ENCODE measurements at places on chromosomes 7 and 10. TPM values are rescaled to one million over a fixed set of nuclear protein-coding genes. Genes with fewer than 3 reads are reported as not detected.

SPDYE6 gene
- total RNA-seq, result not detected

GRID2IP gene
- not detected for total RNA-seq

OGDHL gene
- total RNA-seq, result 0.37 TPM

MYOF gene
- 42.6 TPM for total RNA-seq

SFTPA1 gene
- 3.1 TPM for total RNA-seq

PLEKHS1 gene
- total RNA-seq, result not detected

FAM24B gene
- 4.1 TPM for total RNA-seq

HNRNPH3 gene
- total RNA-seq, result 198 TPM

SYT15B gene
- total RNA-seq, result 0.11 TPM

ICA1 gene
- 0.32 TPM for total RNA-seq

CPN1 gene
- not detected for total RNA-seq

SFRP5 gene
- total RNA-seq, result 0.28 TPM

NRF1 gene
- 18.3 TPM for total RNA-seq

DNAJB9 gene
- 13.2 TPM for total RNA-seq

TMEM273 gene
- 96.4 TPM for total RNA-seq

BRAF gene
- total RNA-seq, result 29.7 TPM

GNGT1 gene
- not detected for total RNA-seq

UNCX gene
- not detected for total RNA-seq

CRPPA gene
- 0.46 TPM for total RNA-seq

FFAR4 gene
- not detected for total RNA-seq

ATOH7 gene
- not detected for total RNA-seq

PDK4 gene
- 0.33 TPM for total RNA-seq

CD36 gene
- total RNA-seq, result 0.87 TPM

TSPAN33 gene
- 9.4 TPM for total RNA-seq

All from activated T-cell treated with anti-CD3 and anti-CD28 coated beads, Interleukin-2, amount 50 U/mL, for 4 hours (primary cell).